ENCODE measurements at places on chromosomes 5 and 9.

DNA sequence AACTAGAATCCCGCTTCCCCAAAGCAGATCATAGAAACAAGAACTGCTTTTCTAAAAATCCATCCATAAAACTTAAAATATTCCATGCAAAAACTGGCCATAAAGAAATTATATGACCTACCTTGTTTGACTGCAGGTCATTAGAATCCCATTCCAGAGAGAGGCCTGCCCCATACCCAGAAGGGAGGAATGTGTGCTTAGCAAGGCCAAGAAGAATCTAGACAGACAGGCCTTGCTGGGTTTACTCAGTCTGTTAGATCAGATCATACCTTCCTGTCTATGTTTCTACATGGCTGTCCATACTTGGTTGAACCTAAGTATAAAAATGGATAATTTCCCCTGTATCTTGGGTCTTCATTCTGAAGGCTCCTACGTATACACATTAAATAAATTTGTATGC lies 358.8 kb upstream of the TRPC7 start:
- no peak for DNase-seq

GRCh38 chr5:122341087-122341486 lies 29.1 kb downstream of the SNCAIP start:
- no peak for DNase-seq

DNA sequence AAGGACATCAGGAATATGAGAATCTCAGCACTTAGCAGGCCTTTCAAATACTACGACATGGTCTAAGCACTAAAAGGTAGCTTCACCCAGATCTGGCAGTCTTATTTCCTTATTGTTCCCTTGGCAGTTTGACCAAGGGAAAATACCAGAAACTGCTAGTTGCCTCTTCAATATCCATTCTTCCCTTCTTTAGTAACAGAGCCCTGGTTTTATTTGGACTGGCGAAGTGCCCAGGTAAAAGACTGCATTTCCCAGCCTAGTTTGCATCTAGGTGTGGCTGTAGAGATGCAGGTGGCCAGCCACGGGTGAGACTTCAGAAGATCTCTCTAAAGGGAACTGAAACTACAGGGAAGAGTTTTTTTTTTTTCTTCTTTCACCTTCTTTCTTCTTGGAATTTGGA lies 21.6 kb downstream of the DMRT2 start:
- DNase-seq: no peak

- no peak for DNase-seq
These were observed 88.5 kb upstream of the SPDL1 start for GRCh38 chr5:169494941-169495548.

GRCh38 chr5:41575110-41575779 lies 64.8 kb upstream of the PLCXD3 start:
- no peak for DNase-seq

DNA sequence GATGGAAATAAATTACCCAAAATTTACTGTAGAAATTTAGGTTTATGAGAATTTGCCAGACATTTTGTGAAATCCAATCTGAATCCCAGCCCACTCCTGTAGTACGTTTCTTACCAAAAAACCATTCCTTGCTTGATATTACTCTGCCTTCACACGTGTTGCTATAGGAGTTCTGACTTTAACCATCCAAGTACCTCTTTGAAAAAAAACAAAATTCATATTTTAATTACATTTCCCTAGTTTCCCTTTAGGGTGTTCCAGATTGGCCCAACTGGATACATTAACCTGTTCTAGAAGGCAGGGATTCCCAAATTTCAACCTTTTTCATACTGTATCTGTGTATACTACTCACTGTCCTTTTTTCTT lies 1.4 kb upstream of the PJA2 start:
- DNase-seq: no peak

DNA sequence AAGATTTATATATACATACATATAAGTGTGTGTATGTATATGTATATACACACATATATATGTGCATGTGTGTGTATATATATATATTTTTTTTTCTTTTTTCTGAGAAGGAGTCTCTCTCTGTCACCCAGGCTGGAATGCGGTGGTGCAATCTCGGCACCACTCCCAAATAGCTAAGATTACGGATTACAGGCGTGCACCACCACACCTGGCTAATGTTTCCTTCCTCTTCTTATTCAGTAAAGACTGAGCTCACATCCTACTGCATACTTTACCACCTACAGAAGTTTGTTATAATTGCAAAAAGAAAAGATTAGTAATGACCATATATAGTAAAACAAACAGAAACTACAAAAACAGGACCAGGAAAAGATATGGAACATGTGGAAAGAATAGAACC lies 23.1 kb upstream of the ZNF354B start:
- DNase-seq: no peak

DNA sequence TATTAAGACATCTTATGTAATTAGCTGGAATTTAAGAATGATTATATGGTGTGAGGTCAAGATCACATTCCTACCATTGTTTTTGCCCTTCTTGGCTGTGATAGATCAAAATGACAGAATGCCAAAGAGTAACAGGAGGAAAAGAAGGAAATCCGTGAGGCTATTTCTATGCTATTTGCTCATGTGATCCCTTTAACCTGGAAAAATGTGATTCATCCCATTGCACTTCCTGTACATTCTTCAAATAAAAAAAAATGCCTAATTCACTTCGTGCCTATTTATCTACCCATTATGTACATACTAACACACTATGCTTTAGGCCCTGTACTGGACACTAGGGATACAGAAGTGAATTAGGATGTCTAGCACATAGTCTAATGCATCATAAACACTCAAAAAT lies 154.1 kb upstream of the PAPPA start:
- DNase-seq: no peak

GRCh38 chr5:172630482-172630881 lies 10.6 kb upstream of the NEURL1B start:
- no peak for DNase-seq

- no peak for DNase-seq
These were observed 20.1 kb upstream of the TBC1D9B start for GRCh38 chr5:179927824-179928223.

- DNase-seq: no peak
These were observed 143.7 kb downstream of the FSTL4 start for GRCh38 chr5:133468596-133468995.

DNA sequence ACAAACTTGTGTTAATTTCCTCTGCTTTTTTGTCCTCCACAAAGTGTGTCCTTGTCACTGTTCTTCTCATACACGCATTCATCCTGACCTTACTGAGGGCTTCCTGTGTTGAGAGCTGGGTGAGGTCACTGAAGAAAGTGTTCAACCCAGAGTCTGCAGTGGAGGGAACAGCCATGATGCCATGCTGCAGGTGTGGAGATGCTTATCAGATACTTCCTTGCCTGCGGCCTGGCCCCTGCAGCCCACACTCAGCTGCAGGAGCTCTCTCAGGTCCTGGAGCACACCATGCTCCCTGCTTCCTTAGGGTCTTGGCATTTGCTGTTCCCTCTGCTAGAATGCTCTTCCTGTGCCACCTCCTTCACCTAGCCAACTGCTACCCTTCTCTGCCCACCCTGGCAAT lies 108.1 kb upstream of the SPRY4 start:
- no peak for DNase-seq

DNA sequence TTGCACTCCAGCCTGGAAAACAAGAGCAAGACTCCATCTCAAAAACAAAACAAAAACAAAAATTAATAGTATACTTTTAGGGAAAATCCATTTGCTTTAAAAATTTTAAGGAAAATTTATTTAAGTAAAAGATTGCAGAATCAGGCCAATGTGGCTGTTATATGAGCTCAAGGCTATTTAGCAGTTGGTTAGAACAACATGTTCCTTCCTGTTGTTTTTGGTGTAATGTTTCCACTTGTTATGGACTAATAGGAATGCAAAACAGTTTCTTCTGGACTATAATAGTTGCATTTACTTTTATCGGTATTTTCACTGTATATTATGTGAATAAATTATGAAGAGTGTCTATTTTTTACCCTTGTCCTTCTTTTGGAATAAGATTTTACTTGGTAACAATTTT lies 3.0 kb upstream of the CDC42SE2 start:
- DNase-seq: no peak

DNA sequence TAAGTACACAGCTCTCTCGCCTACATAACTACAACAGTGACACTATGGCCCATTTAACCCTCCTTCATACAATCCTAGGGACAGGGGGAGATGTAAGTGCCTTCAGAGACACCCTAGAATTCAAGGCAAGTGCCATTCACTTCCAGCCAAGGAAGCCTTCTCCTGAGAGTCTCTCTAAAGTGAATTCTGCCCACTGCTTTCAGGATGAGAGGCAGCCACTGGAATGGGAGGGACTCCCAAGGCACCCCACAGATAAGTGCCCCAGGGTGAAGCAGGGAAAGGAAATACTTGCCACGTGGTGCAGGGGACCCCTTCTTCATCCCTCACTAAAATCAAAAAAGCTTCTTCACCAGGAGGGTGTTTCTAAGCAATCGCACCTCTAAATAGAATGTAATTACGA lies 283.7 kb downstream of the ZNF608 start:
- no peak for DNase-seq

DNA sequence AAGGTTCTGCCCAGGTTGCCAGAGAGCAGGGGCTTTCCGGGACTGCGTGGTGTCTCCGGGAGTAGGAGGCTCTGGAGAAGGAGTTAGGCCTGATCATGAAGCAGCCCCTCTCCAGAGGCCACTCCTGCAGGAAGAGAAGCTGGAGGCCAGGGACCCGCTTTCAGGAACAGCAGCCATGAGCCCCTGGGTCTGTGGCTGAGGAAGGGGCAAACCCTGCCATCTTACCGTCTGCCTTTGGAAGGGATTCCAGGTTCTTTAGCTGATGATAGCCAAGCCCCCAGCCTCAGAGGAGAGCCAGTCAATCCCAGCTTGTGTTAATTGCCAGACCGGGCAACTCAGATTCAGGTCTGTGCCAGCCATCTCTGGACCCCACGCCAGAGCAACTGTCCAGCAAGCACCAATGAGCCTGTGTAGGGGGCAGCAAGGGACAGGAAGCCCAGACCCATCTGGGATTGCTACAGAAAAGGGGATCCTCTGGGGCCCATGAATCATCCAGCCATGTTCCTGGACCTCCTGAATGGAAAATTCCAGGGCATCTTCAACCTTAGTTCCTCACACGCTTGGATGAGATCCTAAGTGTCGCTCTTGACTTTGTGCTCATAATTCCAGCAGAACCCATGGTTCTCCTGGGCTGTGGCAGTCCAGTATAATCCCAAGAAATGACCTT lies 42.7 kb upstream of the MVB12B start:
- DNase-seq: no peak

GRCh38 chr5:112757468-112758208 lies 20.0 kb downstream of the APC start:
- DNase-seq: no peak

DNA sequence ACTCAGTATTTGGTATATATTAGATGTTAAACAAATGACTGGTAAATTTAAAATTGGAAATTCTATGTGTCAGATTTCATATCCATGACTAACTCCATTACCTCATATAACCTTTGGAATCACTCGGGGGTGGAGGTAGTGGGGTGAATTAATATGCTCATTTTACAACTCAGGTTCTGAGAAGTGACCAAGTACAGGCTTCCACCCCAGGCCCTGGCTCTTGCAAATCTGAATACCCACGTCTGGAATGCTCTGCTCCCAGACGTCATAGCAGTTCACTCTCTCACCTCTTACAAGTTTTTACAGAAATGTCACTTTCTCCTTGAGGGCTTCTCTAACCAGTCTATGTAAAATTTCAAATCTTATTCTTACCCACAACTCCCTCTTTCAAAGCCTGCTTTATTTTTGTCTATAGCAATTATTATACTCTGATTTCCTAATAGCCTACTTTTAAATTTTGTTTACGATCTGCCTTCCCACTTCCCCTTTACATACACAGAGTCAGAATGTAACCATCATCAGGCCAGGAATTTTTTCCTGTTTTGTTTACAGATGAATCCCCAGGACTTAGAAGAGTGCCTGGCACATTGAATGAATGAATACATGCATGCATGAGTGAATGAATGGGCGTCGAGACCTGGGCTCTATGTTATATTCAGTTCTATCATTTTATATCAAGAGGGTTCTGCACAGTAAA lies 134.1 kb upstream of the IFNE start:
- peak; percentile 87 for DNase-seq

DNA sequence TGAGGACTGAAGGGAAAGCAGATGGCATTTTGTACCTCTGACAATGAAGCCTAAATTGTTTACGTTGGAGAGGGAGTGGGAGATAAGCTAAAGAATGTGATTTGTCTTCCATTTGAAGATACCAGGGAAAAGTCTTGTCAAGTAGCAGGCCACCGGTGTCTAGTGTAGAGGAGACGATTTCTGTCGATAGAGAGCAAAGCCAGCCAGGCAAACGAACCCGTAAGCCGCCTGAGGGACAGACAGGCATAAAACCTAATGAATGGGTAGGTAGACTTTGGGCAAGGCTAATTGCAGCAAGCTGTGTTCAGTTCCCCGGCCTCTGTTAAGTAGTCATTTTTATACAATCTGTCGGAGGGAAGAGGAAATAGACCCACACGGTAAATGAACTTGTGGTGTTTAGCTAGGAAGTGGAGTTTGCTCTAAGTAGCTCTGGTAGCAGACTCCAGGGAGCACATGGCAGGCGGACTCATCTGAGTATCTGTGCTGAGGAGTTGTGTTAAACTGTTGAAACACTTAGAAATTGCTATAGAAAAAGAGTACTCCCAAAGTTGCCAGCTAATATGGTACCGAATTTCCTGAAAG lies 28.8 kb downstream of the SMARCA2 start:
- no peak for DNase-seq

GRCh38 chr5:179203248-179203647 lies 142.0 kb downstream of the ADAMTS2 start:
- no peak for DNase-seq

DNA sequence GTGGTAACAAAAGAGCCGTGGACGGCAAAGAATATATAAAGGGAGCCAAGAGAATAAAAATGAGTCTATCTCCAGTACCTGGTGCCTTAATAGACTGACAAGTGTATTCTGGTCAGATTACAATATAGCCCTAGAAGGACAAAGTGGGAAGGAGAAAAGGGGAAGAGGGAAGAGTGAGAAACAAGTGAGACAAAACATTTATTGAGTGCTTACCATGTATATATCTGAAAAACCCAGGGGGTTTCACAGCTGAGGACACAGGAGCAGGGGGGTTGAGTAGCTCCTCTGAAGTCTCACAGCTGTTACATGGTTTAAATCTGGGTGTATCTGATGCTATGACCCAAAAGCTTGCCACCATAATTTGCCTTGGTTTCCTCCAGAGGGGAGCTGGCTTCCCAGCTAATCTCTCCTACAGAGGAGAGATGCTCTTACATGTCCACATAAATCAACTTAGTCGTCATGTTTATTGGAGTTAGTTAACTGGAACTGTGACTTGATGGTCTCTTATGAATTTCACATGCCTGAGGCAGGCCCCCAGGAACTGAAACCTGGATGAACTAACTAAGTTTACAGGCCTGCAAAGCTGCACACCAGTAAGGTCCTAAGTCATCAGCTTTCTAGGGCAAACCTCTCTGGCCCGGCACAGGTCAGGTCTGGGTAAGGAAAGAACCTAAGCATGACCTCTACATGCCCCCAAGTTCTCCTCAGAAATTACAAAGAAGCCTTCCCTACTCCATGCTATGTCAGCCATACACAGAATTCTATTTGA lies 15.5 kb downstream of the SIL1 start:
- no peak for DNase-seq

GRCh38 chr5:146306838-146307237 lies 31.8 kb upstream of the POU4F3 start:
- no peak for DNase-seq

- DNase-seq: no peak
These were observed 564.6 kb upstream of the DMAC1 start for GRCh38 chr9:8364026-8364752.
